CD4-positive, alpha-beta T cell treated with Interleukin-21 for 1 hour (primary cell): ENCODE measurements at places on chromosomes 4 and X.
A peak's percentile ranks its signal among the peaks of the same experiment; 100 is the strongest.

- no peak for DNase-seq
Observed at GRCh38 chr4:127250577-127250976, 382.2 kb upstream of the INTU start.

GRCh38 chr4:11183356-11183740 is 245.3 kb downstream of the HS3ST1 start:
- DNase-seq, result no peak

- DNase-seq, result peak; percentile 30
Observed at GRCh38 chr4:69764311-69764710, 3.9 kb upstream of the SULT1B1 start.

- peak; percentile 44 for DNase-seq
Observed at GRCh38 chr4:47010912-47011446, 17.6 kb upstream of the GABRA4 start.

GRCh38 chrX:64395568-64395929 is 297 bp upstream of the MTMR8 start:
- DNase-seq, result no peak

DNA sequence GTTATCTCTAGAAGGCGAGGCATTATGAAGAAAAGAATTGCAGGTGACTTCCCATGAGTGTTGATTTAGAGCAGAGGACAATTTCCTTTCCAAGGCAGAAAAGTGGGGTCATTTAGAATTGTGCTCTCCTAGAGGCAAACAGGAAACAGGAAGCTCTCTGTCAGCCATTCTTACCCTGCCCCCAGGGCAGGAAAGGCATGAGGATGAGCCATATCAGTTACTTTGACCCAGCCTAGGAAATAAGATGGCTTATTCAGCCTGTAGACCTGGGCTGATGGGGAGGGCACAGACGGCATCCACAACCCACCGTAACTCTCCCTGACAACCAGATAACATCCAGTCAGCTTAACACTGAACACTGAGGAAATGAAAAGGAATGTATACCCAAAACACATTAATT is 88.8 kb upstream of the KDR start:
- no peak for DNase-seq

DNA sequence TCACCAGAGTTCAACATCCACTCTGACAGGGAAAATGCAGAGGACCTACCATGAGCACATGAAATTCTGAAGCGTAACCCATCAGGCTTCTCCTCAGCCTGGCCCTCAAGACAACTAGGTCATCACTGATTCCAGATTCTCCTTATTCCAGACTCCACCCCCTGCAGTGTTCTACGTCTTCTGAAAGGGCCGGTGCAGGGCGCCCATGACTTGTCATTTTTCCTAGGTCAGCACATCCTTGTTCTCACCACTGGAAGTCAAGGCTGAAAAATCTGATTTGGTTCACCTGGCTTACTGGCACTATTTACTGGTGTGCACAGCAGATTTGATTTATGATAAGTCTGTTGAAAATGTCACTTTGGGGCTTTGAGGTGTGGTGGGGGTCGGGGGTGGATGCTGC is 140.9 kb upstream of the KLF3 start:
- no peak for DNase-seq

GRCh38 chr4:168199260-168199957 is 107.1 kb downstream of the ANXA10 start:
- no peak for DNase-seq

- no peak for DNase-seq
Observed at GRCh38 chr4:73868206-73869129, 725 bp upstream of the CXCL1 start.

DNA sequence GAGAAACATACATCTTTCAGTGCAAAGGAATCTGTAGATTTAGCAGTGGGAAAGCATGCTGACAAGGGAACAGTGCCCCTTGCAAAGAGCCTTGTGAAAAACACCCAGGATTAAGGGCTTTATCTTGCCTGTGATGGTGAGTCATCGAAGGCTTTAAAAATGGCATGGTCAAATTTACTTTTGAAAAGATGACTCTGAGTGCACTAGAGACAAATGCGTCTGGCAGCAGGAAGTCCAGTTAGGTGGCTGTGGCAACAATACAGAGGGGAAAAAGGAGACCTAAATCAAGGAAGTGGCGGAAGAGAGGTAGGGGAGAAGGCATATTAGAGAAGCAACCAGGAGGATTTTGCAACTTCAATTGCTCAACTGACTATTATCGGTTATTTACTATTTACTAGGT is 472.6 kb upstream of the CPEB2 start:
- no peak for DNase-seq

DNA sequence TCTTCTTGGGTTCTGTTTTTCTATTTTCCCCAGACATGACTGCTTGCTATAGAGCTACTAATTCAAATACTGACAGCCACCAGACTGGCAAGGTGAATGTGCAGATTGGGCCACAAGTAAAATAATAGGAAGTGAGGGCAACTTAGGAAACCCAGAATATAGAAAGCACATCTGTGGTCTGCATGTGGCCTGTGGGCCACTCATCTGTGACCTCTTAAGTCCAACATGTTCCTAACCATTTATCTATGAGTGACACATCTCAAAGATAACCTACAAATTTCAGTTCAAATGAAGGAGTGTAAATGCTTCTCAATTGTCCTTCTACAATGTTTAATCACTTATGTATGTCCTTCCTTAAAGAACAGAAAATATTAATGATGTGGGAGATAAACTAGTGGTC is 128.9 kb downstream of the REELD1 start:
- DNase-seq, result no peak

- DNase-seq, result no peak
Observed at GRCh38 chrX:69068301-69069085, 96.8 kb downstream of the PJA1 start.

DNA sequence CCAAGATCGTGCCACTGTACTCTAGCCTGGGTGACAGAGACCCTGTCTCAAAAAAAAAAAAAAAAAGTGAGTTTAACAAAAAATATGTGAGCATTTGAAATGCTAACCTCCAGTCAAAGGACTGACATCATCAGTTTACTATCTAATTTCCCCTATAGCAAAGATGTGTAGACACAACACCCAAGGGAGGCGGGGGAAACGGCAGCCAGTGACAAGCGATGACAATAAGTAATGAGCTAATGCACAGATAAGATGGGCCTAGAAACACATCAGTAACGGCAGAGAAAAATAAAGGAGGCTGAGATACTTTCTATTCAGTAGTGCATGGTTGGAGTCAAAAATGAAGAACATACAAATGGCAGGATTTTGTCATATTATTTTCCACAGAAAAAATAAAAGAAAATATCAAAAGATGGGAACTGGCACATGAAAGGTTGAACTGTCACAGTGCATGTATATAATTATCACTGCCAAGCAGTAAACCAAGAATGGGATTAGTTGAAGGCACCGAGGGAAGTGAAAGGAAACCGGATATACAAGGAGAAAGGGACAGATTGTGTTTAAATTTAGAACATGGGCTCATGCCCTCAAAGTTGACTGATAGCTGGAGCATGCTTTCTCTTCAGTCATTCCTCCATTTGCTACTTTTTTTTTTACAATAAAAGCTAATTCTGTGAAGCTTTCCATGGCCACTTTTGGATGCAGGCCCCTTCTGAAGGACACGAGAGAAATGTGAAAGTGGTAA is 41.8 kb downstream of the IGFBP7 start:
- no peak for DNase-seq

DNA sequence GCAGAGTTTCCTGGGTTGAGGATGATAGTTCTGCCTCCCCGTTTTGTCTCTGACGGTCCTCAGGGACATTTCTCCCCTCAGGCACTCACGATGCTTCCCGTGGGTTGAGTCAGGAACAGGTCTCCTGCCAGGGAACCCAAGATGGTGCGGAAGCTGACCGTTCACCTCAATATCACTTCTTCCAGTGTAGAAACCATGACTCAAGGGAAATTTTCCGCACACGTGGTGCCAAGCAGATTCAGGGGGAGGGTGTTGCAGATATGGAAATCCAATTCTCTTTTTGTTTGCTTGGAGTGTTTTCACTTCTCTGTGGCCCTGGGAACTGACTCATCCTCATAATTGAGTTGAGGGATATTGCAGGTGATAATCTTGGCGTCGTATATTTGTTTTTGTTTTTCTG is 46.7 kb downstream of the CXorf49B start:
- DNase-seq, result no peak

DNA sequence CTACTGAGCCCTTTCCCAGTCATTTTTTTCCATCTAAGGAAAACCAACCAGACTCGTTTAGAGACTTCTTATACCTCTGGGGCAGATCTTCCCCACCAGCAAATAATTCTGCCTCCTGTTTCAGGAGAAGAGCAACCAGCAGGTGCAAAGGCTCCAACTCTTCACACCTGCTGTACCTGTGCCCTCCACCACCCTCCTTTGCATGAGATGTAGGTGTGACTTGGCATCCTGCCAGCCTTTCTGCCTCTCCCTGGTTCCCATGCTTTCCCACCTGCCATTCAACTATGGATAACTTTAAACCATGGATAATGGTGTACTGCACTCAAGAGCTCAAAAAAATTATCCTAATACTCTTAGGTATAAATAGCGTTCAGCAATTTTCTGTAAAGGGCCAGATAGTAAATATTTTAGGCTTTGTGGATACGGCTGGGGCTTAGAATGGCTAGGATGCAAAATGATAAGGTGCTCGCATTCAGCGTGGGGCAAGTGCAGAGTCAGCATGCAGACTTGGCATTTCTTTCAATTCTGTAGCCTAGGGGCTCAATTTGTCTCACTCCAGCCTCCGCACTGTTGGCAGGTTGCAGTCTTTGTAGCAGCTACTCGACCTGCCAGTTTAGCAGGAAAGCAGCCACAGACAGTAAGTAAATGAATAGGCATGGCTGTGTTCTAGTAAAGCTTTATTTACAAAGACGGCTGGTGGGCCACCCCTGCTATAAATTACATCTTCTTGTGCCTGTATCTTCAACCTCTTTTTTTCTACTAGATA is 79.8 kb downstream of the HCCS start:
- no peak for DNase-seq

DNA sequence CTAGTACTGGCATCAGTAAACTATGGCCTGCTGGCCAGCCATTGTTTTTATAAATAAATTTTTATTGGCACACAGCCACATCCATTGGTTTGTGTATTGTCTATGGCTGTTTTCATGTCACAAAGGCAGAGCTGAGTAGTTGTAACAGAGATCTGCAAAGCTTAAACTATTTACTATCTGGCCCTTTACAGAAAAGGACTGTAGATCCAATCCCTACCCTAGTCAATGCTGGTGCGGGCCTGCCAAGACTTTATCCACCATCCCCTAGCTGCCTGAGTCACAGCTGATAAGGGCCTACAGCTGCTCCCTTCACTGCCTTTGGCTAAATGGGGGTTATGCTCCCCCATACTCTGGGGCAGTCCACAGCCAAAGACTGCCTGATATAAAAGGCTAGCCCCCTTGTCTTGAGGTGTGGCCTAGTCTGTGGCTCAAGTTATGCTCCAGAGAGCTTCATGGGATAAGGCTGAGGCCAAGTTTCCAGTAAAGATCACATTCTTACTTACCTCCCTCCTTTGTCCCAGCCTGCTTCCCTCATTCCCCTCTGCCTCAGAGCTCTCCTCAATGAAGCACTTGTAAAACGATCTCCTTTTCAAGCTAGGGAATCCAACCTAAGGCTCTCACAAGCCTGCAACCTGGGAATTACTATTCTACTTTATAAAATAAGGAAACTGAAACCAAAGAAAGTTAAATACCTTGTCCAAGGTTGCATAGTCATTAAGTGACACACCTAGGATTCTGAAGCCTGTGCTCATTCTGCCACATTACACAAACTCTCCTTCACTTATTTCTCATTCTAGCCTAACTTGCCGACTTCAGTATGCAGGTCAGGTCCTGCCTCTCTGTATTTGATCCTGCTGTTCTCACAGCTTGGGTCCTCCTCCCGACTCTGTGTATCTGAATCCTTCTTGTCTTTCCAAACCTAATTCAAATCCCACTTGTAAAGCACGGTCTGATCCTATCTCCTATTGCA is 20.7 kb downstream of the ACE2 start:
- no peak for DNase-seq

- no peak for DNase-seq
Observed at GRCh38 chrX:7635604-7636003, 207.4 kb upstream of the VCX start.

- peak; percentile 65 for DNase-seq
Observed at GRCh38 chrX:45070116-45071007, 130.3 kb downstream of the DIPK2B start.

DNA sequence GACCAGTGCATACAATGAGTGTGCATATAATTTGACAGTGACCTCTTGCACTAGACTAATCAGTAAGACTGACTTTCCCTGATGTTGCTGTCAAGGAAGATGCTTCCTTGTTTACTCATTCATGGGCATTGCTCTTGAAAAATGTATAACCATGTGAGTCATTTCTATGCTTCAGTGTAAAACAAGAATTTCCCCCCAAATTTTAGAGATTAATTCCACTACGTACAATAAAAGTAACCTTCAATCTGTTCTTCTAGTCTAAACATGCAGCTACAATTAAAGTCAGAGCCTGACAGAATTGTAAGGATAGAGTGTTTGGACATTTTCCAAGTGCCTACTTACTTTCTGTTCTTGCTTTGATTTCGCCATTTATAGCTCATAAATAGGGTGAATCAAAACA is 935.7 kb downstream of the RAPGEF2 start:
- DNase-seq, result no peak

GRCh38 chr4:140904904-140905303 is 148.7 kb upstream of the TBC1D9 start:
- no peak for DNase-seq

DNA sequence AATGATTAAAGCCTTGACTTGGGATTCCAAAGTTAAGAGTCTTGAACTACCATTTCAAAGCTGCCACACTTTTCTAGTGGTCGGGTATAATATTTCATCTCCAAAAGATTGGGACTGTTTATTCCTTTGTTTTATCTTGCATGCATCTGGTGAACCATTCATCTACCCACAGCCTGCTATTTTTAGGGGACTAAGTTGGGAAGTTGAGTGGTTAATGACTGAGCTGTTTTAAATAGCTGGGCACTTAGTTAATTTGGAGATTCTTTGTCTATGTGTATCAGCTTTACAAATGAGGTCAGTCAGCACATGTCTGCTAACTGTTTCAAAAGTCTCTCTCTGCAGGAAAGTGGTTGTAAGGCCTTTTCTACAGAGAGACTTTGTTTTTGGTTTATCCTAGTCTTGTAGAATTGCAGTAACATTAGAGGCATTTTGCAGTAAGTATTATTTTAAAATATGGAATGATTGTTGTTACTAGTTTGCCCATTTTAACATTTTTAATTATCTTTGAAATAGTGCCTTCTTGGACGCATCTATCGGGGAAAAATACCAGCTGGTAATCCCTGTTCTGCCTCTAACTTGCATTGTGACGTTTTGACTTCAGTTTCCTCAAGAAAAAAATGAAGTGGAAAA is 8.2 kb downstream of the BMP2K start:
- no peak for DNase-seq

GRCh38 chrX:136318156-136318555 is 17.4 kb downstream of the ADGRG4 start:
- no peak for DNase-seq
